Panc1 (cell line): ENCODE measurements at places on chromosomes 2 and 18. TPM values are rescaled to one million over a fixed set of nuclear protein-coding genes. Genes with fewer than 3 reads are reported as not detected.

Gene BIN1
- 58.6 TPM for total RNA-seq

Gene CCDC142
- total RNA-seq, result 24.2 TPM

Gene PCARE
- not detected for total RNA-seq

Gene ANKRD30B
- not detected for total RNA-seq

Gene KRTCAP3
- total RNA-seq, result 1.9 TPM
